ENCODE measurements at places on chromosomes 3 and 15.
A peak's percentile ranks its signal among the peaks of the same experiment; 100 is the strongest.

DNA sequence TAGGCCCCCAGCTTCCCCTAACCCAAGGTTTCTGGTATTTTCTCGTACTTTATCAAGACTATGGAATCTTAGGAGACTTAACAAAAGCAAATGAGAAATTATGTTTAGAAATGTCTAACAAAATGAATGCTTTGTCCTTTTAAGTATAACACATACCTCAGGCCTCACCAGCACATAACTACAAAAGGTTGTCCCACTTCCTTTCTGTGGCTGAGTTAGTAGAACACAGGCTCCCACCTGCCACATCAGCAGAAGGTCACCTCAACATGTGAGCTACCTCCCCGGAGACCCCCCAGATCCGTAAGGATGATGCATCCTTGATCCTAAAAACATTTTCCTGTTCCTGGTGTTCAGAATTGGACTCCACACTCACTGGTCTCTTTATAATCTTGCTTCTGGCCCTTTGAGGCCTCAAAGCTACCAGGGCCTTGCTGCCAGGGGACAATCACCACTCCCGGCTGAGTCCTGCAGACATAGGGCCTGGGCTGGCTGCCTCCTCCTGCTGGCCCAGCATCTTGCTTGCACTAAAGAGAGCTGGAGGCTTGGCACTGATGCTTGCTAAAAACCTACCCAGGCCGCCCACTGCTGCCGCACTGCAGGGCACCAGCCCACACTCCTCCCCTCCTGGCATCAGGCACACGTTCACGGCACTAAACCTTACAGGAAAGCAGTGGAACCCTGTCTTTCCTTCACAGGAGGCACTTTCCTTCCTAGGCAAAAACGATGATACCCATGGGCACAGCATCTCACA lies 2.9 kb downstream of the CCRL2 start:
- no peak for DNase-seq

GRCh38 chr3:13347390-13347950 lies 72.7 kb downstream of the NUP210 start:
- DNase-seq = no peak

DNA sequence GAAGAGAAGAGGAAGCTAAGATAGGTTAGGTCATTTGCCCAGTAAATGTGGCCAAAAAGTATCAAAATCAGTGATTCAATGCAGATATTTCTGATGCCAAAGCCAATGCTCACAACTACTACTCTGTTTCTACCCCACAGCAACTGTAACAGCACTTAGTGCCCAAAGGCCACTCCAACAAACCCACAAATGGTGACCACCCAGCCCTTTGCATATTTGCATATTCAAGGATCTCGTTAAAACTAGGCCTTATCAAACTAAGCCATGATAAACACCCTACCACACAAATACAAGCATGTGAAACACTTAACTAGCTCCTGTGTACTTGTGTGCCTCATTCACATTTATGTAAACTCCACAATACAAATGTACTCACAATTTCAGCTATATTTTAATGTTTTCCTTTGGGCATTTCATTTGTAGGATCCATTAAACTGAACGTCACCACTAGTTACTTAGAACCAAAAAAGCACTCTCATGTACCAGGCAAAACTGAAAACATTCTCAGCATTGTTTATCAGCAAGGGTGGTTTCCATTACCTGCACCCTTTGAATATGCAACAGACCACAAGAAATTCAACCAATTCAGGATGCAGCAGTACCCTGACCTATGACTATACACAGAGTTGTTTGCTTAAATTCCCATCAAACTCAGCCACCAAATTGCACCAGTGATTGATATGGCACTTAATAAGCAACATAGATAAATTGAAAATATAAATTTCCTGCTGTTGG lies 111.2 kb upstream of the STT3B start:
- no peak for DNase-seq

GRCh38 chr15:68114840-68115239 lies 60.7 kb downstream of the PIAS1 start:
- DNase-seq = no peak

GRCh38 chr3:47425959-47426358 lies 45.1 kb downstream of the PTPN23 start:
- no peak for DNase-seq

DNA sequence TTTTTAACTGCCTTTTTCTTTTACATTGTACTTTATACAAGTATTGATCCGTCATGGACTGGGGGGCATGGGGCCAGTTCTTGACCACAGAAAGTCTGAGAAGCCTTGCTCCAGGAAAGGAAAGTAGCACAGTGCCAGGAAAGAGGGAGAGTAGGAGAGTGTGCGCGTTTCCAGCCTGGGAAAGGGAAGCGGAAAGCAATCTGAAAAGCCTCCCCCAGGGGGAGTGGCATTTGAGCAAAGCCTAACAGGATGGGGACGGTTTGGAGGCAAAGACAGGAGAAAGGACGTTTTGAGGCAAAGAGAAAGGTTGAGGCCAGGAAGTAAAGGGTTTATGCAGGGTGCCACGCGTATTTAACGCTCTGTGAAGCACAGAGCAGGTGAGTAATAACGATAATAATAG lies 116.9 kb downstream of the RORA start:
- DNase-seq = no peak

- no peak for DNase-seq
Observed at GRCh38 chr15:99438691-99439523, 126.9 kb upstream of the MEF2A start.

DNA sequence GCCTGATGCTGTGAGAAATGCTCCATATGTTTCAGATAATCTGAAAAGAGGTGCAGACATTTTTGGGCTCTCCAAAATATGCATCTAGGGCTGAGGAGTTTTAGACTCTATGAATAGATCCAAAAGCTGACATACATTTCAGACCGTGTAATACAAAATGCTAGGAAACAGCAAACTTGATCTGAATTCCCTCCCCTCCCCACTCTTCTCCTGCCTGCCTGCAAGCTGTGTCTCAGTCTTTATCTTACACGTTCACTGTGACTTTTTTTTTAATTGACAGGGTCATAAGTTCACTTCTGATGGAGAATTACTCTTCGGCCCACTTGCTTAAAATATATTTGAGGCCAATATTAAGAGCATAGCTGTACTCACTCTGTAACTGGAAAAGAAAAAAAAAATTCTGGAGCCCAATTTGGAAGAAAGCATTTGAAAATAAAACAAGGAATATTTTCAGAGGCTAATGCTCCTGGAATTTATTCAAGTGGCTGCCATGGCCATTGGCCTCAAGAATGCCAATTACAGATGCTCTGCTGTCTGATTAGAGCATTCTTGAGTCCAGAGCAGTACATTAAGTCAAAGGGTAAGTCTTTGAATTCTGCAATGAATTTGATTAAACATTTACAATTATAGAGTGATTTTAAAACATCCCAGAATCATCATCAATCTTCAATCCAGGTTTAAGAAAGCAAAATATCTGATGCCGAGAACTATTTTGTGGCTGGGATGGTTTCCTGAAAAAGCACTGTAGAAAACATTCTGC lies 146.2 kb upstream of the SEMA6D start:
- no peak for DNase-seq

GRCh38 chr15:62066663-62067447 lies at the start of gene C2CD4A:
Gene C2CD4A (plus strand): TSS chr15:62066977. CDS start chr15:62067614, 637 bp downstream.
- DNase-seq = peak; percentile 35

GRCh38 chr15:52556524-52557273 lies 12.1 kb downstream of the ARPP19 start:
- DNase-seq = no peak

- no peak for DNase-seq
Observed at GRCh38 chr15:52097180-52097579, 15.4 kb downstream of the BCL2L10 start.

GRCh38 chr15:45314960-45315359 lies 62.9 kb downstream of the SLC28A2 start:
- no peak for DNase-seq

GRCh38 chr3:58038675-58039292 lies 30.6 kb downstream of the FLNB start:
- DNase-seq = no peak

DNA sequence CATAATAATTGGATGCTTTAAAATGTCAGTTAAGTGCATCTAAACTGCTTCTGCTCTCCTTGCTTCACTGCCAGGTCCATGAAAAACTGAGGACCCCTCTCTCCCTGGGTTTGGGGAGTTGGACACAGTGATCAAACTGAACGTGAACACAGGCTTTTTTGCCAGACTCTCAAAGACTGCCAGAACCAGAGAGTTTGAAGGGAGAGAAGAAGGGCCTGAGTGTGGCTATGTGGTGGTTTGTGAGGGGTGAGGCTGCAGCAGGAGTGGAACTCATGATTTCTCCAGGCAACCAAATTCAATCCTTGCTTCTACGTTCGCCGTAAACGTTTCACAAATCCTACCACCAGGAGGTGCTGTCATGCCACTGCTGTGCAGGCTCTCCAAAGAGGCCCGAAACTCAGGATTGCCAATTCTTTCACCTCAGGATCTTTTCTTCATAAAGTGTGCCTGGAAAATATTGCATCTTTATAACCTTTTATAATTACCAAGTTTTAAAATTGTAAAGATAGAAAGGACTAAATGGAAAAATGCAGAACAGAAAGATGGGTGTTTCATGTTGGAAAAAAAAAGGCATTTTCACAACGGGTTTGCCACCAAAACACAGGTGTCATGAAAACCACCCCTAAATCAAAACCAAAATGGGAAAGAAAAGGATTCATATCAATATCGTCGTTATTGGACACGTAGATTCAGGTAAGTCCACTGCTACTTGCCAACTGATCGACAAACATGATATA lies 19.7 kb downstream of the TM4SF4 start:
- no peak for DNase-seq

GRCh38 chr15:67992834-67993233 lies 61.3 kb upstream of the PIAS1 start:
- DNase-seq = no peak

- no peak for DNase-seq
Observed at GRCh38 chr15:29812384-29812694, 9.9 kb downstream of the TJP1 start.

- no peak for DNase-seq
Observed at GRCh38 chr3:188589071-188589470, 435.1 kb downstream of the LPP start.

DNA sequence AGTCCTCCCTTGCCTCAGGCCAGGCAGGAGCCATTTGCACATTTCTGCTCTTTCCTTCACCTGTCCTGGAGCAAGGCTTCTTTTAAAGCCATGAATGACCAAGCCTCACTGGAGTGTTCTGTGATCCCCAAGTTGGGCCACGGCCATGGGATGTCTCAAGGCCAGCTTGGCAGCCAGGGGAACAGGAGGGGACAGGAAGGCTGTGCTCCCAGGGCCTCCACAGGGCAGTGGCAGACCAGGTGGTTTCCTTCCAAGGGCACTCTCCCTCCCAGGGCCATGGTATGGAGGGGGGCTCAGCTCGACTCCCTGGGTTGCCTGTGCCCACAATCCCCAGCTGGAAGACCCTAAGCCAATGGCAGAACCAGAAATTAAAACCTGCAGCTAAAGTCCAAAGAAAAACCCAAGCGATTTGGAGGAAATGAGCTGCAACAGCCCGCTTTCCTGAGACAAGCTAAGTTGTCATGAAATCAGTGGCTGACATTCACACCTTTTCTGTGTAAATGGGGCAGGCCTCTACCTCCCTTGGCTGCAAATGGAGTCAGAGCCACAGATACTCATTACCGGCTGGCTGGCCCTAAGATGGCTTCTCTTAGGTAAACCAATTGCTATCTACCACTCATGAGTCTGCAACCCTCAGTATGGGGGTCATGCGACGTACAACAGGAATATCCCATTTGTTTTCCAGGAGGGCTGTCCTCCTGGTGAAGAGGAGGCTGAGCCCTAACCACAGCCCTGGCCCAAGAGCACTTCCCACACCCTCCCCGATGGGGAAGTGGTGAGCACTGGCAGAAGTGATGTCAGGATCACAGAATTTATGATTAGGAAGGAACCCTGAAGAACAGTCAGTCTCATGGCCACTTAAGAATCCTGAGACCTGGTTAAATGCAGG lies 83.3 kb downstream of the SNRK start:
- no peak for DNase-seq

DNA sequence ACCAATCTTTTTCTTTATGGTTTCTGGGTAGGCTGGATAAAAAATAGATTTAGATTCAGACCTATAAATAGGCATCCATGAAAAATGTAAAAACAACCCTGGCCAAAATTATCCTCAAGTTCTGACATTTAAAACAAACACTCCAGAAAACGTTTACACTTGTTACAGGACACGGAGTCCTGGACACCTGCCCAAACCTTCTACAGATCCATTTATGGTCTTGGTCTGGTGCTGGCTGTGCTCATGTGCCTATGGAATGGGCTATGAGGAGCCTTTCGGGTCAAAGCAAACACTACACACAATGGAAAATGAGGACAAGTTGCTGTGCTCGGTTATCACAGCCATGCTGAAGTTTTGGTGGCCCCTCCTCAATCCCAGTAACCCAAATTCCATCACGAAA lies 108.1 kb downstream of the PDZRN3 start:
- no peak for DNase-seq
